ENCODE measurements at places on chromosomes 1 and 21. TPM values are rescaled to one million over a fixed set of nuclear protein-coding genes. Genes with fewer than 3 reads are reported as not detected.
A peak's percentile ranks its signal among the peaks of the same experiment; 100 is the strongest.

DNA sequence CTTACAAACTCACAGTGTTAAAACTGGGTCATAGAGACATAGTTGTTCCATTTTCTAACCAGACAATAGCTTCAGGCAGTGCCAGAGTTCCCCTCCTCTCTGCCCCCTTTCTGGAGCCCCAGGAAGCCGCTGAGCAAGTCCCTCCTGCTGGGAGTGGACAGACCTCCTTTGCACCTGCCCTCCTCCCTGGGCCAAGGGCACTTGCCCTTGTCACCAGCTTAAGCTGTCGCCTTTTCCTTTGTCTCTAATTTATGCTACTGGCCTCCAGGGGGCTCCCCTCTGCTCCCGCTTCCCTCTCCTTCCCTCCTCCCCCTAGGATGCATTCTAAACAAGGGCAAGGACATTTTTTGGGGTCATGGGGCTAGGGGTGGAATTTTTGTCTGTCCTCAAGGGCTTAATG is 182.4 kb downstream of the MIS18A start:
- H3K4me3 ChIP-seq: no peak overlapping the region
- H3K27me3 ChIP-seq: no peaks in the 10 kb centered on the region
- no peak overlapping the region for H3K27ac ChIP-seq
- no peaks in the 10 kb centered on the region for H3K4me1 ChIP-seq
- H3K36me3 ChIP-seq: no peaks in the 10 kb centered on the region
- no peak for DNase-seq

DNA sequence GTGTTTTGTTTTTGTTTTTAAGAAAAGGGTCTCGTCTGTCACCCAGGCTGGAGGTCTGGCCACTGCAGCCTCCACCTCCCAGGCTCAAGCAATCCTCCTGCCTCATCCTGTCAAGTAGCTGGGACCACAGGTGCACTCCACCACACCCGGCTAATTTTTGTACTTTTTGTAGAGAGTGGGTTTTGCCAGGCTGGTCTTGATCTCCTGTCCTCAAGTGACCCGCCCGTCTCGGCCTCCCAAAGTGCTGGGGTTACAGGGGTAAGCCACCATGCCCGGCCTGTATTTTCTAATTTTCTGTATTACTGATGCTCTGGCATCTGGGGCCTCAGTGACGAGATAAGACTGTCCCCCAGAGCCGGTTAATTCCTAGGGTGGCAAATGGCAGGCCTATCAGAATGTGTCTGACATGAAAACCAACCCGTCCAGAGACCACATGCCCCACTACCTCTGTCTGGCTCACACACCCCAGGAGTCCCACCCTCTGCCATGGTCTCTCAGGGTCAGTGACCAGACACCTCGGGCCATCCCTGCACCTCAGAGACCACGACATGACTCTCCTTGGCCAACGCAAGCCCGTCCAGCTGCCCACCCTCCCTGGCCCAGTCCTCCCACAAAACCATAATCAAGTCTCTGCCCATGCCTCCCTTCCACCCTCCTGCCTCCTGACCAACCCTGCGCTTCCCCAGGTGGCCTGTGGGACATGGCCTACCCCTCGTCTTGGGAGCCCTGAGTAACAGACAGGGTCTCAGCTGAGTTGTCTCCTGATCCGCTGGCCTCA is 12.5 kb downstream of the NPHP4 start:
- H3K36me3 ChIP-seq: no peaks in the 10 kb centered on the region
- H3K27me3 ChIP-seq: no peaks in the 10 kb centered on the region
- peaks cover 8% of the 10 kb centered on the region for H3K4me1 ChIP-seq
- no peak overlapping the region for H3K27ac ChIP-seq
- DNase-seq: no peak

DNA sequence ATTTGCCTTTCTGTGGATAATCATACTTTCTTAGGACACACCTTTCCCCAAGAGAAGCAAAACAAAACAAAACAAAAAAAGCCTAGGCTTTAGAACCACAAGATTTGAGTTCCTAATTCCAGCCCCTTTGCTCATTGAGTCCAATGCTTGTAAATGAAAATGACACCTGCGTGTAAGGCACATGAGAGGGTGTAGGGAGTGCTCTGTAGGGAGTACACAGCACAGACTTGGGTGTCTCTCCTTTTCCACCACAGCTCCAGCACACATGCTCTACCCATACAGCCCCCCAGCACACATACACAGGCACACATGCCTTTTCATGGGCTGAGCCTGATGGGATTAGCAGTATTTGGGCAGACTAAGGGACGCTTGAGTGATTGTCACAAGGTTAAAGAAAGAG is 9.2 kb upstream of the NGF start:
- no peak overlapping the region for H3K27ac ChIP-seq
- no peak overlapping the region for H3K4me3 ChIP-seq
- DNase-seq: no peak

GRCh38 chr1:247295274-247295684 is 36.4 kb downstream of the ZNF496 start:
- H3K36me3 ChIP-seq: peaks cover 3% of the 10 kb centered on the region
- H3K27me3 ChIP-seq: no peaks in the 10 kb centered on the region
- no peaks in the 10 kb centered on the region for H3K4me1 ChIP-seq
- DNase-seq: peak; percentile 11
- no peak overlapping the region for H3K27ac ChIP-seq
- no peak overlapping the region for H3K4me3 ChIP-seq

BEND5 gene
- total RNA-seq: 5.6 TPM
